ENCODE measurements at places on chromosomes 4 and X.

DNA sequence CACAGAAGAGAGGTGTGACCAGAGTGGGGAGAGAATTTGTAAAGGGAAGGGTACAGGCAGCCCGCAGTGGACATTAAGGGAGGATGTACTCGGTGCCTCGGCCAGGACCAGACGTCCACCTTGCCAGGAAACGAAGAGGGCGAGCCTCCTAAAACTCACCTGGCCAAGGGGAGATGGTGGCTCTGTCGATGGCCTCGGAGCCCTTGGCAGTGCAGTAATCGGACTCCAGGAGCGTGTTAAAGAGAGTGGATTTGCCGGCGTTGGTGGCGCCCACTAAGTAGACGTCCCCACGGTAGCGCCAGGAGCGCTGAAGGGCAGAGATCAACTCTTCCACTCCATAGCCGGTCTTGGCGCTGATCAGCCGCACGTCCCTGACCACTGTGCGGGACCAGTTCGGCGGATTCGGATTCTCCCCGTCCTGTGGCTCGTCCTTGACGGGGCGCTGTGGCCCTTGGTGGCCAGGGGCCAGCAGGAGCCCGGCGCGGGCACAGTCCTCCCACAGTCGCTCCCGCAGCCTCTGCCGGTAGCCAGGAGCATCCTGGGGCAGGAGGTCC is 1.0 kb downstream of the NOA1 start:
- no peak for DNase-seq

GRCh38 chrX:46961574-46962283 is 49.5 kb downstream of the JADE3 start:
- DNase-seq, result no peak

DNA sequence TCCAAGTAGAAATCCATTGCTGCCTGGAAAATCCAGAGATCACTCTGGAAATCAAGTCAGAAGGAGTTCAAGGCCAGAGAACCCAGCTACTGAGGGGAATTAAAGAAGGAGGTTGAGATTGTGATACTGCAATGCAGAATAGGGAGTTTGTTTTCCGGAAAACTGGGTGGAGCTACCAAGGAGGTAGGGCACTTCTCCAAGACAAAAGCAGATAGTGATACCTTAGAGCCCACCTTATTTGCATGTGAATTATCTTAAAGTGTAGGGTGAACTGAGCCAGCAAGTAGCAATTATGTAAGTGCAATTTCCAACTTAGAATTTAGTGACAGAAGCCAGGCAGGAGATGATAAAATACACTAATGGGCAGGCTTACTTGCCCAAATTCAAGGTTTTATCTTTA is 178.9 kb downstream of the MID1 start:
- DNase-seq, result no peak

DNA sequence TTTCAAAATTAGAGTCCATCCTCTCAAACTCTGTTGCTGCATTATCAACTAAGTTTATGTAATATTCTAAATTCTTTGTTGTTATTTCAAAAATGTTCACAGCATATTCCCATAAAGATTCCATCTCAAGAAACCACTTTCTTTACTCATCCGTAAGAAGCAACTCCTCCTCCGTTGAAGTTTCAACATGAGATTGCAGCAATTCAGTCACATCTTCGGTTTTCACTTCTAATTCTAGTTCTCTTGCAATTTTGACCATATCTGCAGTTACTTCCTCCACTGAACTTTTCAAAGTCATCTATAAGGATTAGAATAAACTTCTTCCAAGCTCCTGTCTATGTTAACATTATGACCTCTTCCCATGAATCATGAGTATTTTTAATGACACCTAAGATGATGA is 216.6 kb upstream of the SLC7A11 start:
- DNase-seq, result no peak

- peak; percentile 44 for DNase-seq
Observed at GRCh38 chrX:71533851-71534561, 1.1 kb downstream of the OGT start.

- no peak for DNase-seq
Observed at GRCh38 chr4:76962406-76963130, 13.0 kb downstream of the SEPTIN11 start.

- DNase-seq, result no peak
Observed at GRCh38 chrX:139924069-139924695, 8.7 kb downstream of the ATP11C start.

GRCh38 chr4:110619463-110620247 is 3.2 kb downstream of the PITX2 start:
- no peak for DNase-seq

DNA sequence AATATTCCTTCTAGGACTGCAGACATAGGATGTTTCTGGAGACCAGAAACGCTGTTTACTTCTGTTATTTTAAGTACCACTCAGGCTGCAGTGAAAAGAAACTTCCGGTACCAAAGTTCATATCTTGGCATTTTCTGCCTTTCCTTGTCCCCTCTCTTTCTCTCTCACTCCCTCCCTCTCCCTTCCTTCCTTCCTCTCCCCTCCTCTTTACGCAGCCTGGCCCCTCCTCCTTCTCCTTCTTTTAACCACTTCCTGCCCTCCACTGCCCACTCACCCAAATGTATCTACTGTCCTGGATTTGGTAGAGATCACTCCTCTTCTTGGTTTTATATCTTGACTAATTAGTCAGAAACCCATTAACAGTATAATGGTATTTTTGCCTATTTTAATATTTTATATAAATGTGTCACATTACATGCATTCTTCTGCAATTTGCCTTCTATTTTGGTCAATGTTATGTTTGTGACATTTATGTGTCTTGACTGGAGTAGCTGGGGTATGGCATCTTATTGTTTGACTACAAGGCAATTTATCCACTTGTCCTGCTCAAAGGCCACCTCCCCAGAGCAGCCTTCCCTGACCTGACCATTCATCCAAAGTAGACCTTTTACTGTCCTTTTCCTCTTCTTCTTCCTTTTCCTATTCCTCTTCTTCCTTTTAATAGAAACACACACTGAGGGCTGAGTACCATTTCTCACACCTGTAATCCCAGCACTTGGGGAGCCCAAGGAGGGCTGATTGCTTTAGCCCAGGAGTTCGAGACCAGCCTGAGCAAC is 56.9 kb downstream of the BCOR start:
- DNase-seq, result no peak

DNA sequence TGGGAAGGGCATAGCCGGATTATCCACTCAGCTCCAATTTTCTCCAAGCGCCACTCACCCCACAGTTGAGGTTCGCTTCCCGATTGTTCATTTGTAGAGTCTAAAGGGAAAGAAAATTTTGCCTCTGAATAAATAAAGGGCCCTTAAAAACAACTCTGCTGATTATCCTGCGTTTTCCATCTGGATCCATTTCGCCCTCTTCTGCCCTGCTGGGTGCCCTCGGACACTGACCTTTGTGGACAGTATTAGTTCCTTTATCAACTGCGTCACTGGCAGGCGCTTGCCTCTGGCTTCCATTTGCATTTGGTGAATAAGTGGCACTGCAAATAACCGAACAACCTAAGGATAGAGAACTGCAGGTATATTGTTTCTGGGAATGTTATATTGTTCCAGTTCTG is 10.1 kb downstream of the GSX2 start:
- DNase-seq, result no peak

- DNase-seq, result no peak
Observed at GRCh38 chrX:23854945-23855344, 52.8 kb downstream of the APOO start.

- no peak for DNase-seq
Observed at GRCh38 chr4:73406548-73406875, 2.4 kb downstream of the ALB start.

GRCh38 chr4:52959541-52959940 is 97.4 kb downstream of the RASL11B start:
- DNase-seq, result no peak

DNA sequence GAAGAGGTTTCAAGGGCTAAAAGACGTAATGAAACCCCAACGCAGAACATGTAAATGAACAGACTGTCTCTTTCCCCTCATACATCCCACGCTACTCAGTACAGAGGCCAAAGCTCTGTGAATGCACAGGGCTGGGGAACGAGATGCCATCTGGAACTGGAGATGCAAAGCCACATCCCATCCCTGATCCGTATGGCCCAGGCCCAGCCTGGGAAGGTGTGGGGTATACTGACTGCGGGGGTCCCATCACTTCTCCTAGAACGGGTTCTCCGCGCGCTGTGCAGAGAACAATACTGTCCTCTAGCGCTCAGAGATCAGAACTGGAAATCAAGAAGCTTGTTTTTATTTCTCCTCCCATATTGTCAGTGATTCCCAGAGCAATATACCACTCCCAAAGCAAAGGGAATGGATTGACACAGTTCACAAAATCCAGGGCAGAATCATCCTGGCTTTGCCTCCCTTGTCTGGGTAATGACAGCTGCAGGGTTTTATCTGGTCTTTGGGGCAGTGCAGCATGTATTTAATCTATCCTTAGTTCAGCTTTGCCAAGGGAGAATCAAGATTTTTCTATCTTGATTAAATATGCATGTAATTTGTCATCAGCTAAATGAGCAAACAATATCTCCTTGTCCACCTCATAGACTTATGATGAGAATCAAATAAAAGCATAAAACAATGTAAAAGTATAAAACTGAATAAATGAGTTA is 47.3 kb upstream of the TLR3 start:
- no peak for DNase-seq

DNA sequence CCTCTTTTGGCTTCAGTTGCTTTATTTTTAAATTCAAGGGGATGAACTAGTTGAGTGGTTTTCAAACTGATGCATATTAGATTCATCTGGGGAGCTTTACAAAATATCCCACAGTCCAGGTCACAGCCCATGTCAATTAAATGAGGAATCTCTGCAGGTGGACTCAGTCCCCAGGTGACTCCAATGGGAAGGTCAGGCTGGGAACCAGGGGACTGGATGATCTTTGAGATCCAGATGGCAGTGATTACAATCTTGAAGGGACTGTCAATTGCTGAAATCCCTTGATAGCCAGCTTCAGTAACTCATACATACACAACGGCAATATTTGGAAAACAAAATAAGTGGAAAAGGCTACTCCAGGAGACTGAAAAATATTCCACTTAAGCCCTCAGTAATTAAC is 7.0 kb downstream of the ADH1B start:
- DNase-seq, result no peak

DNA sequence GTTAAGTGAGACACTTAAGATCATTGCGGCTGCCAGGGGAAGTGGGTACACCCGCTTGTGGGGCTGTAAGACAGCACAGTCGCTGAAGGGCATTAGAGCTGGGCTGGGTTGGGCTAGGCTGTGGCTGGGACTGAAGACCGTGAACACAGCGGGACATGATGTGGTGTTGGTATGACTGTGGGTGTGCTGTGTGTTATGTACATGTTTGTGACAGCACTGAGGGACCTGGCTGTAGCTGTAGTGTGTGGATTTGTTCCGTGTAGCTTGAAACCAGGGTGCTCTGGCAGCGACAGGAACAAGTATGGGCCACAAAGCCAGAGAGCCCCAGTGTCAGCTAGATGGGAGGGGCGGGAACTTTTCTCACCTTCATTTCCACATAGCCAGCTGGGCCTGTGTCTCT is 82.1 kb downstream of the NHSL2 start:
- DNase-seq, result no peak

DNA sequence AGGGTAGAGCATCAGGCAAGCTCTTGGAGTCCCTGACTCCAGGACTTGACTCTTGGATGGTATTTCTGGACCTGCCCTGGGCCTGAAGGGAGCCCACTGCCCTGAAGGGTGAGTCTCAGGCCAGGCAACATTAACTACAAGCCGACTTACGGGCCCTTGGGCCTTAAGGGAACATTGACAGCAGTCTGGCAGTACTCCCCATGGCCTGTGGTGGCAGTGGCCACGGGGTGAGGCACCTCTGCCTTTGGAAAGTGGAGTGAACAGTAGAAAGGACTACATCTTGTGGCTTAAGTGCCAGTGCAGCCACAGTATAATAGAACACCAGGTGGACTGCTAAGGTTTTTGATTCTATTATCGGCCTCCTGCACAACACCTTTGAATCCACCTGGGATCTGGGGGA is 36.3 kb downstream of the SH3BGRL start:
- DNase-seq, result no peak

DNA sequence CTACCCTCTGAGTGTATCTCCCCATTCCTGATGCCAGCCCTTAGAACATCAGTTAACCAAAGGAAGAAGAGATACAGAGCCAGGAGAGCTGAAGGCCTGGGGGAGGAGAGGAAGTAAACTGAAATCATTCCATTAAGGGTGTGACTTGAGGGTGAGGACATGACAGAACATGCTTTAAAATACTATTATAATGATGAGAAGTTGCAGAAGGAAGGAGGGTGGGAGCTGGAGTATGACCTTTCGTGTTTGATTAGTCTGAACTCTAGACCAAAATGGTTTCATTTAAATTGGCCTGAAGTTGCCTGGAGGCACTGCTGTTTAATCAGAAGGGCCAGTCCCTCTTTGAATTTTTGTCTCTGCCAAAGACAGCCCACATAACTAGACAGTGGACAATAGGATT is 11.4 kb downstream of the INTS6L start:
- no peak for DNase-seq

DNA sequence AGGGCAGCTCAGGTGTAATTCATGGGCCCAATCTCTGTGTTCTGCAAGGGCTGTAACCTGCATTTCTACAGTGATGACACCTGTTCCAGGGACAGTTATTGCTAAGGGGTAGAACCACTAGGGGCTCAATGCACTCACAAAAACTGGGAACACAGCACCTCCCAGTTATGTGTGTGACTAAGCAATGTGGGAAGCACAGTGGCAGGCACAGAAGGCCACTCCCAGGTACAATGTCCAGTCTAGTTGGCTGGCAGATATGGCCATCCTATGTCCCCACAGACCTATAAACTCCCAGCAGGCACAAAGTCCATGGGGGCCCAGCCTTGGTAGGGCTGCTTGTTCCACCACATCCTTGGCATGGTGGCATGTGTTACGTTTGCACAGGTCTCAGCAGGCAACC is 25.7 kb downstream of the CXCL13 start:
- DNase-seq, result no peak

DNA sequence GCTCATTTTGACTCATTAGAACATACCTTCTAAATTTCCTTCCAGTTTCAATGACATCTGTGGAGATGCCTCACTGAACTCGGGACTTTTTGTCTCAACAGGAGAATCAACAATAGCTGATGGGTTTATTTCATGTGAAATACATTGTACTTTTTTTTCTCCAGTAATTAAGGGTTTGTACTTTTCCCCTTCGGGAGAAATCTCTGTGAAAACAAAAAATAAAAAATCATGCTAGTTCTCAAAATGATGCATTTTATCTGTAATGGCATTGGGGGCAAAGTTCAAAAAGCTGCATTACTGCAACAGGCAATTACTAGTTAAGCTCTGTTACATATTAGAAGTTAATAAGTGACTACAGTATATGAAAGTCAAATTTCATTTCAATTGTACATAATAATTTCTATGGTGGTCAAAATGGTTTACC is 167.3 kb upstream of the SH3RF1 start:
- no peak for DNase-seq

- DNase-seq, result no peak
Observed at GRCh38 chr4:180486342-180486741, 1756.9 kb upstream of the TENM3 start.

DNA sequence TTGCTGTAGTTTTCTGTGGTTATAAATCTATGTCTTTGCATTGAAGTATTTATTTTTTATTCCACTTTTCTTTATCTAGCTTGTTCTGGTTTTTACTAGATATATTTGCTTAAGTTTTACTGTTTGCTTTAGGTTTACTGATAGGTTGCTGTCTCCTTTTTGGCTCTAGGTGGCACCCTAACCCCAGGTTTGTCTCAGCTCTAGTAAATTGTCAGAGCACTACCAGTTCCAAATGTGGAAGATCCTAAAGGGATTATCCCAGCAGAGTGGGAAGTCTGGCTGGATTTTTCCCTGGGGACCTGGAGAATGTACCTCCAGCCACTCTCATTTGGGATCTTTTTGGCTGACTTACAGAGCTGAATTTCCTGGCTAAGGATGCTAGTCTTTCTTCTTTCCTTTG is 106.1 kb downstream of the PBDC1 start:
- DNase-seq, result no peak

- DNase-seq, result no peak
Observed at GRCh38 chr4:106364282-106364681, 4.3 kb downstream of the GIMD1 start.

Data from stimulated activated CD4-positive, alpha-beta T cell treated with anti-CD3 and anti-CD28 coated beads, Interleukin-12 subunit alpha, Interleukin-12 subunit beta, amount 100 ng/mL, for 24 hours (primary cell).